Stimulated activated CD8-positive, alpha-beta memory T cell treated with anti-CD3 and anti-CD28 coated beads, Interleukin-7, amount 100 ng/mL, for 48 hours (primary cell): ENCODE measurements at places on chromosomes 2 and 18.

DNA sequence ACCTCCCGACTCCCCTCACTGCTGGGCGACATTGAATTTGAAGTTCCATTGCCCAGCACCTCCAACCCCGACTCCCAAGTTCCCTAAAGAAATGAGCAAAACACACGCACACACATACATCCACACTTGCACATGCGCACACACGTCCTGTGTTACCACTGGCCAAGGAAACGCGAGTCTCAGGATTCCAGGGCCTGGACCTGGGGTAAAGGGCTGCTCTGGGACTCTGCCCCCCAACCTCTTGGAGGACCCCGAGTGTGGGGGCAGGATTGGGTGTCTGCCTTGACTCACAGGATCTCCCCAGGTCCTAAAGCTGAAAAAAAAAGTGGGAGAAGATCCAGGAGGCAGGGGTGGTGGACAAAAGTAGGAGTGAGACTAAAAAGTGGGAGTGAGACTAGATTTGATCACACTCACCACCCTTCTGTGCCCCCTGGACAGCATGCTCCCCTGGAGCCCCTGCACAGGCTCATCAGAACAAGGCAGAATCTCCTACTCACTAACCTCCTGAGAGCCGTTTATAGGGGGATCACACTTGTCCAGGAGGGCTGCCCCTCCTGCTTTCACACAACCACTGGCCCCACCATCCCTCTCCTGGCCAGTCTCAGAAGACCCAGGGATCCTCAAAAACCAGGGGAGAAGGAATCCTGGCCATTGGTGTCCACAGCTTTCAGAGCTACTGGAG is 202.2 kb downstream of the TNS1 start:
- no peak for DNase-seq

- no peak for DNase-seq
These were observed 56.1 kb downstream of the BABAM2 start for GRCh38 chr2:27946530-27947060.

- no peak for DNase-seq
These were observed 100.0 kb upstream of the CDCA7 start for GRCh38 chr2:173254659-173255058.

DNA sequence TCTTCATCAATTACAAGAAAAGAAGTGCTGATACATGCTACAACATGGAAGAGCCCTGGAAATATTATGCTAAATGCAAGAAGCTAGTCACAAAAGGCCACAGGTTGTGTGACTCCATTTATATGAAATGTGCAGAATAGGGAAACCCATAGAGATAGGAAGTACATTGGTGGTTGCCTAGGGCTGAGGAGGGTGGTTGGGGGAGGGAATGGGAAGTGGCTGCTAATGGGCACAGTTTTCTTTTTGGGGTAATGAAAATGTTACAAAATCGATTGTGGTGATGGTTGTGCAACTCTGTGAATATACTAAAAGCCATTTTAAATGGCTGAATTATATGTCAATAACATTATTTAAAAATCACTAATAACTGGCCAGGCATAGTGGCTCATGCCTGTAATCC is 24.3 kb upstream of the RESP18 start:
- DNase-seq: no peak

DNA sequence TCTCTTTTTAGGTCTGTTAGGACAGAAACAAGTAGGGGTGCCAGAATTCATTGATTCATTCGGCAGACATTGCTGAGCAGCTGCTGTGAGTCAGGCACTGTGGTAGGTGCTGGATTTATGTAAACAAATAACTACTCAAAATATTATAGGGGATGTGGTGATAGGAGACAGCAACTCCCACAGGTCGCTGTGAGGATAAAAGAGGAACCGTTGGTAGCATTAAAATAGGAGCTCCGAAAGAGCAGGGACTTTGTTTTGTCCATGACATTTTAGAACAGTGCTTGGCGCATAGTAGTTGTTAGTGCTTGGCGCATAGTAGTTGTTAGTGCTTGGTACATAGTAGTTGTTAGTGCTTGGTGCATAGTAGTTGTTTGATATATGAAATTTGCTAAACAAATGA is 29.2 kb downstream of the ATP6V1C2 start:
- DNase-seq: no peak

- DNase-seq: no peak
These were observed 13.4 kb upstream of the CELF4 start for GRCh38 chr18:37578886-37579513.

DNA sequence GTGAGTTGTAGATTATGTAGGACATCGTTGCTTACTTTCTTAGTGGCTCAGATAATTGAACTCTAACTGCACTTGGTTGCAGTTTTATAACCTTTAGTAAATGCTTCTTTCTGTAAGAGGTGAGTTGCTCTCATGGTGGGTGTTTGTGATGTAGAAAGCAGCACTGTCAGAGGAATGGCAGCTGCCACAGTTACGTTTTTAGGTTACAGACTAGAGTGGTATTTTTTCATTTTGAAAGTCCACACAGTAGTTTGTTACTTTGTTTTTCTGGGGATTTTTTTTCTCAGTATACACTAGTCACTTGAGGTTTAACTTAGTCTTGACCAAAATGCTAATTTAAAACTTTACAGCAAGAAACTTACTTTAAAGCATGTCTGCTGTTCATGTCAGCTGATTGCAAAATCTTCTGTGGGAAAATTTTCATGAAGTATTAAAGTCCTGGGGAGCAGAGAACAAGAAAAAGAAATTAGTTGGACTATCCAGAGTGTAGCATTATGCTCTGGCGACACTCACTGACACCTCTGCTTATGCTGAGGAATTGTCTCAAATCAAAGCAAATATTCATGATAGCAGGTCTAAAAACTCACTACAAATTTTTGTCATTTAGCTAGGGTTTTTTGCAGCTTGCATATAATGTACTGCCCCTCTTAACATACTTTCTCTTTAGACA is 14.8 kb downstream of the AFTPH start:
- DNase-seq: no peak

DNA sequence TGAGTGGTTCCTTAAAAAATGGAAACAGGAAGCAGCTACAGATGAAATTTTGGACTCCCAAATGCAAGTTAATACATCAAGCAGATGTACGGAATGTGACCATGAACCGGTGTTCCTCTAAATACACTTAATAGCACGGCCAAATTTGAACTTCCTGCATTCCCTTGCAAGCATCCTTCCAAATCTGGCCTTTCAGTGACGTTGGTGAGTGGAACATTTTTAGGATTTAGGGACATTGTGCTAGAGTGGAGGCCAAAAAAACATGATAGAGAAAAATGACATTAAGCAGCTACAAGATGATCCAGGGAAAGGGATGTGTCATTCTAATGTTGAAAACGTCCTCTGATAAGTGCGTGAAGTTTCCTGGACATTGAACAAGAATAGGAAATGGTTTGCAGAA is 62.1 kb downstream of the CTAGE1 start:
- no peak for DNase-seq

DNA sequence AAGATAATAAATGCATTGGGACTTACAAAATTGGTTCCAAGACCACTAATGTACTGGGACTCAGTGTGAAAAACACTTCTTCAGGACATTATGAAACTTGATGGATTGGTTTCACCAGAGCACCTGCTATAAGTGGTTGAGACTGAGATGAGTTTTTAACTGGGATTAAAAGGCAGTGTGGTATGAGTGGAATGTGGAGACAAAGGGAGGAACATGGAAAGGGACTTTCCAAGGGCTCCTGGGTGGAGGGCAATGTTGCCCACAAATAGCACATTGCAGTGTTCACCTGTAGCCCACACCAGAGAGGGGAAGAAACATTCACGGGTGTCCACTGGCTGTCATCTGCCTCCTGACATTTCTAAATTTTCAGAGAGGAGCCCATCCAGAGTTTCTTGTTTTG is 253.3 kb upstream of the TANK start:
- DNase-seq: no peak

GRCh38 chr2:29841386-29842004 is 79.9 kb downstream of the ALK start:
- peak; percentile 2 for DNase-seq

GRCh38 chr2:160334028-160334741 is 134.1 kb upstream of the ITGB6 start:
- no peak for DNase-seq

GRCh38 chr2:144083211-144083610 is 436.7 kb downstream of the ZEB2 start:
- no peak for DNase-seq

GRCh38 chr2:189408294-189408693 is 33.0 kb upstream of the WDR75 start:
- DNase-seq: no peak

DNA sequence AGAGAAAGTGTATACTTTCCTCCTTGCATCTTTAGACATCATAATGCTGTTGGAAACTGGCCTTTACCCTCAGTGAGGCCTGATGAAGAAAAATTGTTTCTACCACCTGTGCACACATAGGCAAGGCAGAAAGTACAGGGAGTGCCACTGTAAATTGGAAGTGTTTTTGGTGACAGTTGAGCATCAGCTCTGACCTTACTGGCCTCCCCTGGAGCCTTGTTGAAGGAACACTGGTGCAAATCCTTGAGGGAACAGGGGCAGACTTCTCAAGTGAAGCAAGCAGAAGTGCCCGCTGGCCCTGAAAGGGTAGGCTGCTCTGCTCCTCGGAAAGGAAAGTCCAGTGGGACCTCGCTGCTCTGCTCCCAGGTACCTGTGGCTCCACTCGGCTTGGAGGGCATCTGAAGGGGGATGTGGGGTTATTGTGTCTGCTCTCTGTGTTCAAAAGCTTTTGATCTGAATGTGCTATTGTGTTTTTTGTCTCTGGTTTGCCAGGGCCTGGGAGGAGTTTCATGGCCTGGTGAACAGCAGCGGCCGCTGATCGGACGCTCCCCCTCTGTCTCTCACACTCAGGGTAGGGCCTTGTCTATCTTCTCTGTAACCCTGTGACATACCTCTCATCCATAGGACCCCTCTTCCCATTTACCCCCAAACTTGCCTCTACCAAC is 23.4 kb downstream of the EIF4E2 start:
- DNase-seq: no peak

GRCh38 chr18:76348267-76349066 is 146.6 kb downstream of the ZNF516 start:
- DNase-seq: no peak

- DNase-seq: no peak
These were observed at the start of gene PER2 for GRCh38 chr2:238287737-238288649. PER2 (minus strand) TSS chr2:238288610; CDS start chr2:238277936, 10,674 bp downstream.

- no peak for DNase-seq
These were observed 9.8 kb upstream of the HAAO start for GRCh38 chr2:42802150-42802549.

DNA sequence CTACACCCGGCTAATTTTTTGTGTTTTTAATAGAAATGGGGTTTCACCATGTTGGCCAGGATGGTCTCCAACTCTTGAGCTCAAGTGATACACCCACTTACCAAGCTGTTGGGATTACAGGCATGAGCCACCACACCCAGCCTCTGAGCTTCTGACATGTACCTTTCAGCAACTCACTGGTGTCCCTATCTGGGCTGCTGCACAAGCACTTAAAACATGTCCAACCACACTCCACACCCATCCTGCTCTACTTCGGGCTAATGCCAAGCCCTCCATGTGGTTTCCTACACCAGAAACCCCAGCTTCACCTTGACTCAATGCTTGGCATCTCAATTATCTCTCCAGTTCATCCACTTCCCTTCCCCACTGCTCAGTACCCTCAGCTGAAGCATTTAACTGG is 22.4 kb upstream of the ARMC9 start:
- no peak for DNase-seq

DNA sequence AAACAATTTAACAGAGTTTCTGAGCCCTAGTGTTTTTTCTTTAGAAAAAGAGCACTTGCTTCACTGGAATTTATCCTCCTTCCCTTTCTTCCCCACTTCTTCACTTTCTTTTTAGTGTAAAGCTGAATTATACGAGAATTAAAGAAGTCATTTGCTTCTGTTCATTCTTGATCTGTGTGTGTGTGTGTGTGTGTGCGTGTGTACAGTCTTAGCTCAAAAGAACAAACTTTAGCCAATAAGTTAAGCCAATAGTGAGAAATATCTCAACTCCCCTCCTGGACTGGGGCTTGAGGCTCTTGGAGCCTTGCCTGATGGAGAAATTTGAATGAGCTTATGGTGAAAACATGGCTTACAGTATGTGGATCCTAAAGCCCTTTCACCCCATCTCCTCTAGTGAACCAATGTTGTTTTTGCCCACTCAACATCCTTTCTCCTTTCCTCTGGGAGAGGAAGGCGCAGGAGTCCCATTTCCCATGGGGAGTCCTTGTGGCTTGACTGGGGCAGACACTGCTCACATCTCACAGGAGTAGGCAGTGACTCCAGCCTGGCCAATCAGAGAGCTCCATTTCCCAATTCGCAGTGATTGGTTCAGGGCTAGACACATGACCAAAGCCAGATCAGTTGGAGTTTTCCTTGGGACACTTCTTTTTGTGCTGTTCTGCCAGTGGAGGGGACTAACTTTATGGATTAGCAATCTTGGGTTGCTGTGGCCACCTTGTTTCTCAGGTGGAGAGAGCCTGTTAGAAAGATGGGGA is 16.3 kb upstream of the MYO3B start:
- no peak for DNase-seq

GRCh38 chr2:162000431-162000830 is 73.6 kb downstream of the DPP4 start:
- DNase-seq: no peak

- no peak for DNase-seq
These were observed 7.0 kb downstream of the SLC14A1 start for GRCh38 chr18:45730832-45731575.

GRCh38 chr2:66661253-66662173 is 226.6 kb downstream of the MEIS1 start:
- DNase-seq: no peak

DNA sequence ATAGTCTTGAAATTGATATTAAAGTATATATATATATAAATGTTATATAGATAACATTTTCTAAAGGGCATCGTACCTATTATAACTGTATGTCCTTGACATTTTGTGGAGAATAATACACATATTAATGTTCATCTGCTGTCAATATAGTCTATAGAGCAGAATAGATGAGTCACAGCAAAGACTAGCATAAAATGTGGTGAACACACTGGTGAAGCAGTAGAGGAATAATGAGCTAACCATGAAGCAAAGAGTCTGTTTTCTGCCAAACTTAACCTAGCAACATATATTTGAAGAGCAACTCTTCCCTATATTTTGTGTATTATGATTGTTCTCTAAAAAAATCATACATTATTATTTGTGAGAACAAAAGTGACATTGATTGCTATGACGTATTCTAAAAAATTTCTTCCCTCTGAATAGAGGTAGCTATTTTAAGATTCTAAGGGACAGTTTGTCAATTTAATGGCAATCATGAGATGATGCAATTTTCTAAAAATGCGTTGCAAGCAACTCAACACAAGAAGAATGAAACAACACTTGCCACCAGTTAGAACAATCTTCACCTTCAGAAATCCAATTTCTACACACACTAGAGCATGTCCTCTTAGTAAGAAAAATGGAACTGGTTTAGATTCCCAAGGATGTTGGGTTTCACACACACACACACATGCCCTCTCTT is 22.0 kb downstream of the DOCK10 start:
- DNase-seq: no peak

GRCh38 chr2:33704406-33704855 is 105.3 kb upstream of the FAM98A start:
- no peak for DNase-seq

- no peak for DNase-seq
These were observed 126.0 kb downstream of the NXPH2 start for GRCh38 chr2:138654146-138654545.
